Effector memory CD8-positive, alpha-beta T cell (primary cell): ENCODE measurements at places on chromosomes 4 and X.
A peak's percentile ranks its signal among the peaks of the same experiment; 100 is the strongest.

DNA sequence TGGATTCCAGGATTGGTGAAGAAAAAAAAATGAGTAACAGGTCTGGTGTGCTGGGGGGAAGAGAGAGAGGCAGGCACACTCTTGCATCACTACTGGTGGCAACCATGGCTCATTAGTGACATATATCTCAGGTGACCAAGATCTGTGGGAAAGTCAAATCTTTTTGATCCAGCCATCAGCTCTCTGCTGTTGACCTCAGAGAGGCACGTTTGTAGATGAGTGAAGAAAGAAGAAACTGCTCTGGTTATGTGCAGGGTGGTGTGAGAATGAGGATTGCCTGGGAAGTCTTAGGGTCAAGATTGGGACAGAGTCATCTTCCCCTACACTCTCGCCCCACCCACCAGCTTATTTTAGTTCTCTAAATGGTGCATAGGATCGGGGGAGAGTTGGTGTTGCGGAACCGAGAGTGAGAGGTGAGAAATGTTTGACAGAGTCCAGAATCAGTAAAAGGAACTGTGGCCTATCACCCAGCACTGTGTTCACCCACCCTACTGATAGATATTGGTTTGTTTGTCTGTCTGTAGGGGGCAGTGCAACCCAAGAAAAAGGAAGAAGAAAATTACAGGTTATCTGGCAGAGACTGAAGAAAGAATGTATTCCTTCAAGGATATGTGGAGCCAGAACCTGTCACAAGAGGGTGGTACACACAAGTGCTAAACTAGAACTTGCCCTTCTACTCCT, 21.9 kb downstream of the ARMCX6 start:
- DNase-seq: peak; percentile 46

DNA sequence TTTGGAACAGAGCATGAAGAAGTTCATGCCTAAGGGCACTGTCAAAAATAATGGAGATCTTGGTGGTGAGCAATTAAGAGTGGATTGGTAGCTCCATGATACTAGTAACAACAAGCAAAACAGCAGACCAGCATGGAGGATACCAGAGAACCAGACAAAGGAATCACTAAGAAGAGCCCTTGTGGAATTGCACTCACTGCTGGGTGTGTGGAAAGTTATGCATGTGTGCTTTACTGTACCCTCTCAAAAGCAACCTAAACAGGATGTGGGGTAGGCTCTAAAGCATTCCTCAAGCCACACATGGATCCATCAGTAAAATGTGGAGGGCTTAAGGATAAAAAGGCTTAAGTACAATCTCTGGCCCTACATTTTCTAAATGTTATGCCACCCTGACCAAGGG, 69.5 kb downstream of the AR start:
- no peak for DNase-seq

DNA sequence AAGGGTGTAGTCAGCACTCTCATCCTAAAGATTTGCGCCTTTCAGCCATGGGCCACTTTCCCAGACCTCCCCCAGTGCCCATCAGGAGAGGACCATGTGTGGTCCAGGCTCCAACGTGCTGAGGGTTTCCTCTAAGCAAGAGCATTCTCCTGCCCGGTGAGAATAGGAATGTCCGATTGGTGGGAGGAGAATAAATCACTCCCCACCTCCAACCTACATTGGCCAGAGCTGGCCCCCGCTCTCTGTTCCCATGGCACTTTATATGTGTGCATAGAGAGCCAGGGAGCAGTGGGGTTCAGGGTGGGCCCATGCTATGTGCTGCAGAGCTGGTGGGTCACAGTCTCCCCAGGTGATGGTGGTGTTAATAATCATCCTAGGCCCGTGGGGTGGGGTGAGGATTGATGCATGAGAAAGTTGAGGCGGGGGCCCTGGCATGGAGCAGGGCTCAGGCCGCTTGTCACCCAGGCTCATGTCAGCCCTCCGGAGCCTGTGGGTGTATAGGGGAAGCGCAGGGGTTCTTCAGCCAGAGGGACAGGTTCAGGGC, 6.8 kb upstream of the SORCS2 start:
- DNase-seq: no peak

- no peak for DNase-seq
These were observed 51.4 kb downstream of the RAB40AL start for GRCh38 chrX:102988517-102988916.

GRCh38 chr4:159401791-159402380, 299.0 kb downstream of the RAPGEF2 start:
- DNase-seq: no peak

DNA sequence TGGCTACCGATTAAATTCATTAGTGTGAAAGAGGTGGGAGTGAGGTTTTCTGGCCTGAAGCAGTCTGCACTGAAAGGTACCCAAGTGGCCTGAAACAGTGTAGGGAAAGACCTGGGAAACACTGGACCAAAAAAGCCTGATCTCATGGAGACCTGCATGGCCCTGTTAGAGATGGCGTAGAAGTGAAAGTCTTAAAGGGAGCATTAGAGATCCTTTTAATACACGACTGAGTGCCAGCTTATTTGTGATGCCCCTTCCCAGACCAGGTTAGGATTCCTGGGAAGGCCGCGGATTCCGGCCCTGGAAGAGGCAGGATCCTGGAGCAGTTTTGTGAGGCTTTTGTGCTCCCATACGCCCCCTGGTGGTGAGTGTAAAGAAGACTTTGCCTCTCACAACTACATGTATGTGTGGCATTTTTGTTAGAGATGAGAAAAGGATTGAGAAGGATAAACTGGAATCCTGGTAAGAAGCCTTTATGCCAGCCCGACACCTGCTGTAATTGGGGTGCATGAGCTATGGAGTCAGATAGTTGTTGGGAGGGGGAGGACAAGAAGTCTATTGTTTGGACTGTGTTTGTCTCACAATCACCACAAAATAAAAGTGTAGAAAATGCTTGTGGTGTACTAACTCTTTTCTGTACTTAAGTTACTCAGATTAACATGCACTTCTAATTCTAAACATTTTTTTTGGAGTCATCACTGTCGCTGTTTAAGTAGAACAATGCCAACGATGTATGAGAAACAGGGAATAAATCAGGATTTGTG, 54.0 kb downstream of the JADE1 start:
- DNase-seq: peak; percentile 63

- DNase-seq: no peak
These were observed 26.5 kb upstream of the ANAPC4 start for GRCh38 chr4:25350561-25350960.

DNA sequence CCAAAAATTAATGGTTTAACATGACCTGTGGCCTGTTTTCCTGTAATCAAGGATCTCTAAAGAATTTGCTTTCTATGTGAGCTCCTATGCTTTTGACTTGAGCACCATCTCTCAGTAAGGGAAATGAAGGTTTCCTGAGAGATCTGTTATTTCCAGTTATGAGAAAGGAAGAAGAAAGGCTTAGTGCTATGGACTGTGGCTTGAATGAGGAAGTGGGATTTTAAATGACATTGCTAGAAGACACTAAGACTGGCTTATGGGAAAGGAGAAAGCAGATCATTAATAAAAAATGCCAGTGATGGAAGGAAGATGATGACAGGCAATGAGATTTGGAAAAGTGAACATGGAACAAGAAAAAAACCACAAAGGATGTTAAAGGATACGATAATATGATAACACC, 285.4 kb downstream of the OPHN1 start:
- DNase-seq: no peak
